Stimulated activated CD4-positive, alpha-beta T cell treated with anti-CD3 and anti-CD28 coated beads, Interleukin-12 subunit alpha, Interleukin-12 subunit beta, amount 100 ng/mL, for 24 hours (primary cell): ENCODE measurements at places on chromosomes 12 and 14.
A peak's percentile ranks its signal among the peaks of the same experiment; 100 is the strongest.

DNA sequence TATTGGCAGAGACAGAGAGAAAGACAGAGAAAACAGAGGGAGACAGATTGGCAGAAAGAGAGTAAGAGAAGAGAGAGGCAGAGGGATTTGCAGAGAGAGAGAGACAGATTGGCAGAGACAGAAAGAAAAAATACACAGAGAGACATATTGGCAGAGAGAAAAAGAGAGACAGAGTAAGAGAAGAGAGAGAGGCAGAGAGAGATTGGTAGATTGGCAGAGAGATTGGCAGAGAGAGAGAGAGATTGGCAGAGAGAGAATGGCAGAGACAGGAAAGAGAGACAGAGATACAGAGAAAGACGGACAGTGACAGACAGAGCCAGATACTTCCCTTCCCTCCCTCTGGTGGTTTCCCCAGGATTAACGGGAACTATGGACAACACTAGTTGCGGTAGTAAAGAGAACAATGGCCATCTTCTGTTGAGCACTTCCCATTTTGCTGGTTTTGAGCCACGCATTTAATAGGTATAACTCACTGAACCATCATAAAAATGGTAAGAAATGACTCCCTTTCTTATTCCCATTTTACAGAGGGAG is 2.6 kb upstream of the NOS1 start:
- no peak for DNase-seq

DNA sequence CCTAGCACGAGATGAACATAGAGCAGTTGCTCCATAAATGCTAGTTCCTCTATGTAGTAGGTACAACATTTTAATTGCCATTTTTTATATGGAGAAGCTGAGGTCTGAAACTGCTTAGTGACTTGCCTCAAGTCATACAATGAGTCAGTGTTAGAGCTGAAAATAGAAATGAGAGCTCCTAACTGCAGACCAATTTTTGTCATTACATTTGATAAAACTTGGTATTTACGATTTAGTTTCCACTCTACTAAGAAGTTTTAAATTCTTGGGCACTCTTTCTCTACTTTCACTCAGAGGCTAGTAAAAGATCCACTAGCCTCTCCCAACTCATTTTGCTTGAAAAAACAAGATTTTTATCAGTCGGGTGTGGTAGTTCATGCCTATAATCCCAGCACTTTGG is 8.1 kb upstream of the TMED10 start:
- no peak for DNase-seq

- DNase-seq = no peak
These were observed 169.9 kb upstream of the HIF1A start for GRCh38 chr14:61525293-61526011.

DNA sequence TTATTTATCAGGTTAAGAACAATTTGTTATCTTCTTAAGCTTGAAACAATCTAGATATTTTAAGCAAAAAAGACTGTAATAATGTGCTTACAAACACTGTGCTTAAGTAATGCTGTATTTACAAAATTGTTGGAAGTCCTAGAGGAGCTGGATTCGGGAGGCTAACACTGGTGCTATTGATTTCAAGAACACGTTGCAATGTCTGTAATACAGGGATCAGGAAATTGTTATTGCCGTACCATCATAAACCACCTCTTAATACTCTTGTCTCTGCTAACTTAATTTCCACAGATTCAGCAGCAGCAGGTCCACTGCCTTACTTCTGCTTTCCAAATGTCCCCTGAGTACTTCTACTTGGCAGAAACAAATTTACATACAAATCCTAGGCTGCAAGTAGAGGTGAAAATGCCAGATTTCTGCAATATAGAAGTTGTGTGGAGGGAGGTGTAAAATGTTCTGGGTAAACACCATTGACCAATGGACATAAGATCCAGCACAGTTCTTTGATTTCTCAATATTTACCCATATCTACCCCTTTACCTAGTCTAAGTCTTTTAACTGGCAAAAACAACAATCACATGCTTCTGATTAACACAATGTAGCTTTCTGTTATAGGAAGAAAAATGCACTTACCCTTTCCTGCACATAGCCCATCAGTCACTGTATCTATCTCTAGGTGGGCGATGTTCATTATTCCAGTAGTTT is 663.4 kb downstream of the TMTC2 start:
- no peak for DNase-seq

DNA sequence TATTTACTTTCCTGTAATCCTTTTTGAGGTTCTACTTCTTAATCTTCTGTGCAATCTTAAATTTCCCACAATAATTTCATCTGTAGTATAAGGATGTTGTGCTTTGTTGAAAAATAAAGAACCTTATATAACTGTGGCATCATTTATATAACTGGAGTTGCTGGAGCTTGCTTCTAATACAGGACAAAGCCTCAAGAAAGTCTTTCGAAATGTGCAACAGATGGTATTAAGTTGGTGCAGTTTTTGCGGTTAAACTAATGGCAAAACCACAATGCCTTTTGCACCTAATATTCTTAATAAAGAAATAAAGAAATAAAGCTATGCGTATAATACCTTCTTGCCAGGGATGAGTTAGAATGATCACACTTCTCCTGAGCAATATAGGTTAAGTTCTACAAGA is 180.0 kb downstream of the KITLG start:
- no peak for DNase-seq

- no peak for DNase-seq
These were observed 23.8 kb upstream of the TC2N start for GRCh38 chr14:91891101-91891500.

- no peak for DNase-seq
These were observed 41.9 kb downstream of the PELI2 start for GRCh38 chr14:56160088-56160487.

DNA sequence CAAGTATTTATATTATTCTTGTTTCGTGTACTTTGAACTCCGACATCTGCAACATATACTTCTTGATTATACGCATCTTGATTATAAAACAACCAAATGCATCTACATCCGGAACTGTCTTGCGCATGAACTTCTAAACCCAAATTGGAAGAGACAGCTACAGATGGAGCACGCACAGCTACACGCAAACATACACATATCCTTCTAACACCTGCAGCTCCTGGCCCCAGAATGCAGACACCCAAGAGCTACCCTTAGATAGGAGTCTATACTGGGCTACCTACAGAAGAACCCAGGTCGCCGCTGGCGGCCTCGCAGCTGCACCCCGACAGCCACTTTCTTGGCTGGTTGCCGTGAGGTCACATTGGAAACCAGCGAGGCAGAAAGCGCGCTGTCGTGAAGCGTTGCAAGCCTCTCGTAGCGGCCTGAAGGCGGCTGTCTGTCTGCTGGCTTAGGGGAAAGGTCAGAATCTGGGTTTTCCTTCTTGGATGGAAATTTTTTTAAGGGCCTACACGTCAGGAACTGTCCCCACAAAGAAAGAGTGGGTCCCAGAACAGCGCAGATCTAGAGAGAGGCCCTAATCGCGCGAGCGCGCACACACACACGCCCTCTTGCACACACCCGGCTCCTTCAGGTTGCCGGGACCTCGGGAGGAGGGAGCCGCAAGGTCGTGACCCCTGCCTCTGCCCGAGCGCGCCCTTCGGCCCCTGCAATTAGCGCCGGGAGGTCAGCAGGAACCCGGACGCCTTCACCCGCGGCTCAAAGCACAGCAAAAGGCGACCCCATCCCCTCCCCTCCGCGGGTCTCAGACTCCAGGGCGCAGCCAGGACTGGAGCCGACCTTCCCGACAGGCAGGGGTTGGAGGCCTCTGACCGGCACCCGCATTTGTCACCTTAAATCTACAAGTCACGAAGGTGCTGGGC is 17.0 kb downstream of the TBX3 start:
- no peak for DNase-seq

DNA sequence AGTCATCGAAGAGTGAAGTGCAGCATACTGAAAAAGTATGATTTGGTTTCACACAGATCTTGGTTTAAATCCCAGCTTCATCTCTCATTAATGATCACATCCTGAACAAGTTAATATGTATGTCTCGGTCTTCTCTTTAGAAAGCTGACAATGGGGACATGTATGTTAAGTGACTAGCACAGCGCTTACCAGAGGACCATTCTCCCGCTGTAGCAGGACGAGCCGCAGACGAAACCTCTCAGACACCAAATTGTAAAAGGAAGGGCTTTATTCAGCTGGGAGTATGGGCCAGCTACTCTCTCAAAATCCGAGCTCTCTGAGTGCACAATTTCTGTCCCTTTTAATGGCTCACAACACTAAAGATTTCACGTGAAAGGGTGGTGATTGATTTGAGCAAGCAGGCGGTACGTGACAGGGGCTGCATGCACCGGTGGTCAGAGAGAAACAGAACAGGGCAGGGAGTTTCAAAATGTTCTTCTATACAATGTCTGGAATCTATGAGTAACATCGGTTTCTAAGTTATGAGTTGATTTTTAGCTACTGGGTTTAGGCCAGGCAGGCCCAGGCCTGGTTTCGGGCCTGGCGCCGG is 682.4 kb downstream of the DIO2 start:
- no peak for DNase-seq

GRCh38 chr12:103855036-103855712 is 14.1 kb upstream of the NT5DC3 start:
- no peak for DNase-seq

- DNase-seq = no peak
These were observed 1.5 kb downstream of the PACS2 start for GRCh38 chr14:105315941-105316576.

DNA sequence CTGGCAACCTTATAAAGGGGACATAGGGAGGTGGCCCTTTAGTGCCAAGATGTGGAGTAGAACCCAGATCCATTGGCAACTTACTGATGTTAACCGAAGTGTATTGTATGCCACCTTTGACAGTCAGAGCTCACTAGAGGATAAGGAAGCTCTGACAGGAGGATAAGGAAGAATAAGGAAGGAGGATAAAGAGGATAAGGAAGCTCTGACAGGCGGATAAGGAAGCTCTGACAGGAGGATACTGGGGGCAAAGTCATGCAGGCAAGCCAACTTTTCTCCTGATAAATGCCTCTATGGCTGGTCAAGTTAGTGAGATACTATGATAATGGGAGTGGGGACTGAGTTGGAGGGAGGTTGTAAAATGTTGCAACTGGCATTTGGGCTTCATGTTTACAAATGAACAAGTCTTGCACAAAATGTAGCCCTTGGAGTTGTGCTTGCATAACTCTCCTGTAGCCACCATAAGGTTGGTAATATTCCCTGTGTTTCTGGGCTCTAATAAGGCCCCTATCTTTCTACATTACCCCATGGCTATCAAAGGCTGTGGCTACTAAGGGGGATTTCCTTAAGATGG is 17.7 kb upstream of the DHRS2 start:
- DNase-seq = no peak

DNA sequence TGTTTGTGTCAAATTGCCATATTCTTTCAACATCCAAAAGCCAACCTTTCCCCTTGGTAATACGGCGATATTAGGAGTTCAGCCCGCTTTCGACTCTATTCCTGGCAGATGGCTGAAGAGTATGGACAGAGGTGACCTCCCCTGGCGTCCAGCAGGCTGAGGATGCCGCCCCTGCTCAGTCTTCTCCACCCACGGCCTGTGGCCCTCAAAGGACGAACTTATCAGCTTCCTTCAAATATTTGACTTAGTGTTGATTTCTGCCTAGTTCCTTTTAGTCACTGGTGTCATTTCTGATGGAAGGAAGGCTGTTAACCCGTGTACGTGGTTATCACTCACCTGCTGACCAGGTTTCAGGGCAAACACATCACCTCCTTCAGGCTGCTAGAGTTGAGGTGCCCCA is 65.0 kb downstream of the TESC start:
- no peak for DNase-seq

DNA sequence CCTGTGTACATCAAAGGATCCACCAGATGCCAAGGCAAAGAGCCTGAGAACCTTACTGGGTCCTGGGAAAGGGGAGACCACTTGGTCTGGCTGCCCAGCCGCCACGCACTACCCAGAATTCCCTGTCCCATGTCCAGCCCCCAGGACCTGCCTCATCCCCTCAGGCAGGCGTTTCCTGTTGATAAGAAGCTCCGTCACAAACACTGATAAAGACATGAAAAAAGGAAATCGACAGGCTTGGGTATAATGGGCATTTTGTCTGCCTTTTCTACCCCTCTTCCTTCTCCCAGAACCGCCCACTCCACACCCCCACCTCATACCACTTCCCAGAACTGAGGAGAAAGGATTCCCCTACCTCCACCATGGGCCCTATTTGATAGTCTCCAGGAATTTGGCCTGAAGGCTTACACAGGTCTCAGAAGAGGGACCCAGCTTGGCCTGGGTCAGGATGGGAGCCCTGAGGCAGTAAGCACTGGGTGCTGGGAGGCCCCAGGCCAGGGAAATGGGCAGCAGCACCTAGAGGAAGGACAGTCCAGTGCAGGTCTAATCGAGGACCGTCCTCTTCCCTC is 18.8 kb downstream of the ACVRL1 start:
- no peak for DNase-seq

GRCh38 chr12:114913871-114914801 is 230.2 kb upstream of the TBX3 start:
- no peak for DNase-seq

GRCh38 chr12:131511391-131511802 is 199.5 kb upstream of the SFSWAP start:
- DNase-seq = peak; percentile 39

DNA sequence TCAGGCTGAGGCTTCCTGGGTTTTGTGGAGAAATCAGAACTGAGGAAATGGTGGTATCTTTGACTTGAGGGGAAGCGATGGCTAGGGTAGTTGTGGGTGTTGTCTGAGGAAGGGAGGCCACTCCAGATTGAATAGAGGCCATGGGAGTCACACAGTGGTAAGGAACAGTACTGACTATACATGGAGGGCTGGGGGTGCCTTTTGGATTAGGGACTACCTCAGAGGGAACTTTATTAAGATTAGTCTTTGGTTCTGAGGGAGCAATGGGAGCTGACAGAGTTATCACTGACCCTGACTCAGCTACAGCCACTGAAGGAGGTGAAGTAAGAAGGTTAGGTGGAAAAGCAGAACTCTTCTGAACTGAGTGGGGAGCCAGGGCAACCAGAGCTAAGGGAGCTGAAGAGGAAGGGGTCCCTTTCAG is 4.4 kb downstream of the NACA start:
- no peak for DNase-seq

- DNase-seq = no peak
These were observed 244.4 kb downstream of the NEDD1 start for GRCh38 chr12:97151481-97151880.

GRCh38 chr14:51396222-51396815 is 156.3 kb downstream of the TMX1 start:
- DNase-seq = no peak

DNA sequence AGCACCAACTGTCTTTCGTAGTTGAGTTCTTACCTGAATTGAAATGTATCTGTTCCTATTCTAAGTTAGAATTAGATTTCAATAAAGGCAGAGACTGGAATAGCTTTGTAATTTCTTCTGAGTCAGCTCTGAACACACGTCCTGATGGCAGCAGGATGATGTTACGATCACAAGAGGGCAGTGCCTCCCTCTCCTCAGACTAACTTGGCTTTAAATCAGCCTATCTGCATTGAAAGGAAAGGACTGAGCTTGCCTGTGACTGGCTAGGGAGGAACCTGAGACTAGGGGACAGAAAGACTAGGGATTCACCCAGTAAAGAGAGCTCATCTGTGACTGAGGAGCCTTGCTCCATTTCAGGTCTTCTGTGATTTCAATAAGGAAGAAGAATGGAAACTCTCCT is 323.7 kb upstream of the OR4E1 start:
- DNase-seq = no peak
